ENCODE measurements at places on chromosomes 4 and X.

- DNase-seq, result no peak
Observed at GRCh38 chr4:40238700-40239548, 42.1 kb downstream of the RHOH start.

GRCh38 chr4:6746721-6747293, 30.8 kb downstream of the BLOC1S4 start:
- DNase-seq, result no peak

GRCh38 chrX:9745417-9746115, 20.1 kb downstream of the GPR143 start:
- DNase-seq, result peak; percentile 34

- DNase-seq, result no peak
Observed at GRCh38 chrX:95733426-95733825, 951.2 kb upstream of the DIAPH2 start.

- DNase-seq, result no peak
Observed at GRCh38 chrX:94831364-94831763, 1157.4 kb downstream of the FAM133A start.

- DNase-seq, result no peak
Observed at GRCh38 chr4:53234669-53235068, 131.2 kb downstream of the SCFD2 start.
